ENCODE measurements at places on chromosomes 5 and 9.
A peak's percentile ranks its signal among the peaks of the same experiment; 100 is the strongest.

DNA sequence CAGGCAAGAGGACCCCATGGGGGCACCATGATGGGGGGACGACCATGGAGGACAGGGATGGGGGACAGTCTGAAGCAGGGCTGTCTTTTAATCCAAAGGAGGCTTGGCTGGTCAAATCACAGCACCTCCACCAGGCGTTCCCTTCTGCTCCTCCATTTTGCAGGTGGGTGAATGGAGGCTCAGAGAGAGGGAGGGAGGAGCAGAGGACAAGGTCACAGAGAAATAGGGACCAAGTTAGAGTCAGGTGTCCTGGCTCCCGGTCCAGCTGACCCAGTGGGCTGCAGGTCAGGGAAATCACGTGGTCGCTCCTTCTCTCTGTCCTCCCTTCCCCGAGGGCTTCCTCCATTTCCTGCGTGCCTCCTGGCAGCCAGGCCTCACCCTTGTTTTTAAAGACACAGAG, 156.4 kb upstream of the SMIM23 start:
- DNase-seq, result no peak

- DNase-seq, result no peak
Observed at GRCh38 chr5:76325876-76326491, 77.1 kb upstream of the IQGAP2 start.

- DNase-seq, result no peak
Observed at GRCh38 chr5:80503641-80504040, 15.7 kb downstream of the FAM151B start.

DNA sequence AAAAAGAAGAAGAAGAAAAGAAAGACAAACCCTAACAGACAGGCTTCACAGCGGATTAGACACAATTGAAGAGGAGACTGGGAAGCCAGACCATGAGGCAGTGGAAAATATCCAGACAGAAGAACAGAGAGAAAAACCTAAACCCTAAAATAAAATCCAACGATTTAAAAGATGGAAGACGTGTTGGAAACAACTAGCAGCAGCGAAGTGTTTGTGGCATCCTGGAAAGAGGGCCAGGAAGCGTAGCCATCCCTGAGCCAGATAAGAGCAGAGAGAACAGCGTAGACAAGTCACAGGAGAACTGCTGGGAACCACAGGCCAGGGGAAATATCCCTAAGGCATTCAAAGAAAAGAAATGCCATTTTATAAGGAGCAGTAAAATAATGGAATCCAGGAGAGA, 39.7 kb upstream of the NKD2 start:
- DNase-seq, result no peak

DNA sequence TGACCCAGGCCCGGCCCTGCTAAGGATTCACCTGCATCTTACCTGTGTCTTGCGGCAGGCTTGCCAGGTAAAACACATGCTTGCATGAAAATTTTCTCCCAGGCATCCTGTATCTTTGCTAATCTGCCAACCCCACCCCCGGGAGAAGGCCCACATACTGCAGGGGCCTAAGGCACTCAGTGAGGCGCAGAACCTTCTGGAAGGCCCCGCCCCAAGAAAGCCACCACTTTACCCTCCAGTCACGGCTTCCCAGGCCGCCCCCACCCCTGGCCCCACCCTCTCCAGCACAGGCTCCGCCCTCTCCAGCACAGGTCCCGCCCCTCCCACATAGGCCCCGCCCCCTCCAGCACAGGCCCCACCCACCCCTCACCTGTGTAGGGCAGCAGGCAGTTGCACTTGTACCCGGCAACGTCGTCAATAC, 29.8 kb upstream of the SEC16A start:
- peak; percentile 16 for DNase-seq

- no peak for DNase-seq
Observed at GRCh38 chr5:143192191-143192900, 211.1 kb downstream of the NR3C1 start.

- no peak for DNase-seq
Observed at GRCh38 chr9:1415146-1415545, 365.0 kb downstream of the DMRT2 start.
